ENCODE measurements at places on chromosomes 6 and 20.

DNA sequence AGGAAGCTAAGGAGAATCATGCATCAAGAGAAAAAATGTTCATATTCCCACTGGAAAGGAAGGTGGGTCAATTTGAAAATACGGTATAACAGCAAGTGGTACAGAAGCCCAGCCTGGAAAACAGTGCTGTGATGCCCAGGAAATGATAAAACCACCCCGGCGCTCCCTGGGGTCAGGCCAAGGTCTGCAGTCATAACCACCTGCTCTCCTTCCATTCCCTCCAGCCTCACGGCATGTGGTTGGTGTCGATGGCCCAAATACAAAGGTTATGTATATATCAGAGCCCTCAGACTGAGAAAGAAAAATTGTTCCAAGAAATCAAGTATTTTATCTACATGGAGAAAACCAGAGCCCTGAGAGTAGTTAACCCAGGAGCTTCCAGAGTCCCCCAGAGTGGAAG, 208.1 kb upstream of the CDYL start:
- DNase-seq: no peak

DNA sequence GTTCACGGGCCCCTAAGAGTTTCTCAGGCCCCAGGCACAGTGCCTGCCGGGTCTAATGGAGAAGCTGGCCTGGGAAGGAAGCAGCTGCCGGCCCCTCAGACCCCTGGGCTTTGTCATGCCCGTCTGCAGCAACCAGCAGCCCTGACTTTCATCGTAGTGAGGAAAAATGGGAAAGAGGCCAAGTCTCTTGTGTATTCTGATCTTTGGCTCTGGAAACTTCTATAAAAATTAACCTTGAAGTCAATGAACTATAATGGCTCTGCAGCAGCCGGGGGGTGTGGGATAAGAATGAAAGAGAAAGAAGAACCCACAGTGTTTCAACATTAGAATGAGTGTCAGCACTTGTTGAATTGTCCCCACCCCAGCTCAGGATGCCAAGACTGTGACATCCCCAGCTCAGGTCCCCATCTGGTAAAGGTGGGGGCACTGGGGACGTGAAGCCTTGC, 12.9 kb downstream of the TGM2 start:
- no peak for DNase-seq

GRCh38 chr20:58918621-58919020, 62.4 kb upstream of the NELFCD start:
- no peak for DNase-seq

DNA sequence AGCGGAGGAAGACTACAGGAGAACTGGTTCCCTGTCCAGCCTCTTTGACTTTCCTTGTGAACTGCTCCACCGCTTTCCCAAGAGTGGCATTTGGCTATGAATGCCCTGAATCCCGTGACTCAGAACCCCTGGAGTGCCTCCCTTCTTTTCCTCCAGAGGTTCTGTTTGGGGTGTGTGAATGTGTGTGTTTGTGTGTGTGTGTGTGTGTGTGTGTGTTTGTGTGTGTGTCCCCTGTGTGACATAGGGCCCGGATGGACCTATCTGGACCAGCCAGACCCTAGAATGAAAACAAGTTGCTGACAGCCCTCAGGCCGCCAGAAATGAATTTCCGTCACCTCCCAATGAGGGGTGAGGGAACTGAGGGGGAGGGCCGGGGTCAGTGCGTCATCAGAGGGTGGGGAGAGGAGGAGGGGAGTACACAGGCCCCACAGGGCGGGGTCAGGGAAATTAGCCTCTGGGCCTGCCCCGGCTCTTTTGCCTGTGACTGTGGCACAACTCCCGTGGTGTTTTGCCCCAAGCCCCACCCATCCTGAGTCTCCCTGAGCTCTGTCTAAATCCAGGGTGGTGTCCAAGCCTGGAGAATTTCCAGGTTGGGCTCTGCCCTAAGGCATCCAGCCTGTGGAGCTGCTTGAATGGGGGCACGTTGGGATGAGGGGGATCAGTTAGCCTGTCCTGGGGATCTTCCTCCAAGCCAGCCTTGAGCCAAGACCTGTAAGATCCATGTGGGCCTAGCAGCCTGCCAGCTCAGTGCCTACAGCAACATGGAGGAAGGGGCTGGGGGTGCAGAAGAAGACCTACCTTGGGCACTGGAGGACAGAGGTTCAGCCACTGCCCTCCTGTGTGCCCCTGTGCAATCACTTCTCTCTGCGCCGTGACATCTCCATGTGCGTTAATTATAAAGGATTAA, 15.2 kb upstream of the MRPS18A start:
- DNase-seq: no peak

DNA sequence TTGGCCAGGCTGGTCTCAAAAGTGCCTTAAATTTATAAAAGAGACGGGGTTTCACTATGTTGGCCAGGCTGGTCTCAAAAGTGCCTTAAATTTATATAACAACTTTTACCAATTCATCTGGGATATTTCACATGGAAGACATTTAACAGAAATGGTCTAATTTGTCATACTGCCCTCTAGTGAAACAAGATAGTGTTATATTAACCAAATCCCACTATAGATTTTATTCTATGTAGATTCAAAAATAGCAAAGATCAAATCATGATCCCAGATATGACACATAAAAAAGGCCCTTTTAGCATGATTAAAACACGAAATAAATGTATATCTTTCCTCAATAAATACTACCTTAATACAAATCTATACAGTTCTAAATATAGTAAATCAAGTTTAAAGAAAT, 102.8 kb upstream of the TFAP2D start:
- no peak for DNase-seq

GRCh38 chr20:62195075-62195405, 12.2 kb downstream of the MTG2 start:
- DNase-seq: no peak

- no peak for DNase-seq
Observed at GRCh38 chr6:169604076-169604475, 97.8 kb downstream of the WDR27 start.

- DNase-seq: no peak
Observed at GRCh38 chr6:95230071-95230740, 347.1 kb upstream of the MANEA start.

- no peak for DNase-seq
Observed at GRCh38 chr20:55513954-55514353, 491.4 kb downstream of the CBLN4 start.

- DNase-seq: no peak
Observed at GRCh38 chr20:57124800-57125517, 141.5 kb downstream of the BMP7 start.

- DNase-seq: no peak
Observed at GRCh38 chr20:5024982-5025381, 23.7 kb upstream of the SLC23A2 start.

GRCh38 chr20:53940907-53941545, 129.4 kb downstream of the BCAS1 start:
- DNase-seq: no peak

DNA sequence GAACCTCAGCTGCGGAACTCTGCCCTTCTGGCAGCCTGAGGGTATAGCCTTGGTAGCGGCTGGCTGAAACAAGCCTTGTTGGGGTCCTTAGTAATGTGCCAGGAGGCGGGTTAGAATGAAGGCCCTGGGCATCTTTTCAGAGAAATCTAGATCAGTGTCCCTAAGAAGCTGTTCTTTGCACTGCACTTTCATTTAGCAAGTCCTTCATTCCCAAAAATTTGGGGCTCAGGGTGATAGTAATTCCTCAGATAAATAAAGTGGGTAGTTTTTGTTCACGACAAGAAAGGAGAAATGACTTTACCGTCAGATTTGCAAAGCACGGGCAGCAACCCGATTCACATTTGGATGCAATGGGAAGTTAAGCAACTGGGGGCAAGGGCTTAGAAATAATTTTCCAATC, 3.2 kb downstream of the INSM1 start:
- no peak for DNase-seq

GRCh38 chr6:36128073-36128472, 2.2 kb upstream of the MAPK13 start:
- DNase-seq: no peak

DNA sequence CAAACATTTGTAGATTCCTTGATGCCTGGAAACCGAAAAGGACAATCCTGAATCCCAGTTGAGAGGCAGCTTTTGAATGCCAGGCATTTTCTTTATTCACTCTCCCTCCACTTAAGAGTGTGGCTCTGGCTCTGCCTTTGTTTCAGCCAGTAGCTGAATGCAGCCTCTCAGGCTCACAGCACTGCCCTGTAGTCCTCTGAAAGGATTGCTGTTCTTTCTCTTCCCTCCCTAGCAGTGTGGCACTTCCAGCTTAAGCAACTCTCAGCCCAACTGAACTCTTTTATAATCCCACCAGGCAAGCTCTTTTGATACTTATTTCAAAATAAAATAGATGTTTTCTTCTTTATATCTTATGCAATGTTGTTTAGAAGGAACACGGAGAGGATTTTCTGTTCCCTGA, 415.6 kb downstream of the GJA1 start:
- no peak for DNase-seq
